ENCODE measurements at places on chromosomes 3 and 15.
A peak's percentile ranks its signal among the peaks of the same experiment; 100 is the strongest.

- no peak for DNase-seq
Measured at GRCh38 chr3:11717301-11717700, 73.6 kb upstream of the VGLL4 start.

GRCh38 chr3:66354001-66354400 lies 133.2 kb downstream of the SLC25A26 start:
- no peak for DNase-seq

- DNase-seq, result peak; percentile 58
Measured at GRCh38 chr3:192835818-192836815, 81.5 kb downstream of the MB21D2 start.

- DNase-seq, result peak; percentile 88
Measured at GRCh38 chr15:79004336-79004735, 59.5 kb upstream of the CTSH start.

DNA sequence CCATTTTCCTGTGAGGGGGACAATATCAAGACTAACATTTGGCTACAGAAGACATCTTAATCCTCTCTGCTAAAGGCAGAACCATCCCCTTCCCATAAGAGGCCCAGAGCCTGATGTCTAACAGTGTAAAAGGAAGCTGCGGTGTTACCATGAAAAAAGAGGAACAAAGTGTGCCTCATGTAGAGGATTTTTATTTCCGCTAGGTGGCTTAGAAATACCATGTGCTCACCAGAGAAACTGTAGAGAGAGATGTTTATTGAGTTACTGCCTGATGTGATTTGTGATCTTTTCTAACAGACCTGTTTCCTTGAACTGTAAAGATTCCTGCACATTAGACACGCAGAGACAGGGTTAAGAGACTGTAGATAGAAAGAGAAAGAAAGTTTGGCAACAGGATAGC lies 22.0 kb downstream of the OR5H15 start:
- DNase-seq, result peak; percentile 56

GRCh38 chr15:82017656-82018055 lies 28.2 kb downstream of the MEX3B start:
- no peak for DNase-seq

GRCh38 chr15:39602143-39602542 lies 21.3 kb downstream of the THBS1 start:
- no peak for DNase-seq

GRCh38 chr15:68497206-68497910 lies 65.4 kb upstream of the ITGA11 start:
- no peak for DNase-seq

GRCh38 chr3:127454968-127455367 lies 135.6 kb downstream of the TPRA1 start:
- DNase-seq, result no peak

All from GM12865 (cell line).